Neuronal stem cell (in vitro differentiated cells): ENCODE measurements at places on chromosomes 1 and 21.
A peak's percentile ranks its signal among the peaks of the same experiment; 100 is the strongest.

DNA sequence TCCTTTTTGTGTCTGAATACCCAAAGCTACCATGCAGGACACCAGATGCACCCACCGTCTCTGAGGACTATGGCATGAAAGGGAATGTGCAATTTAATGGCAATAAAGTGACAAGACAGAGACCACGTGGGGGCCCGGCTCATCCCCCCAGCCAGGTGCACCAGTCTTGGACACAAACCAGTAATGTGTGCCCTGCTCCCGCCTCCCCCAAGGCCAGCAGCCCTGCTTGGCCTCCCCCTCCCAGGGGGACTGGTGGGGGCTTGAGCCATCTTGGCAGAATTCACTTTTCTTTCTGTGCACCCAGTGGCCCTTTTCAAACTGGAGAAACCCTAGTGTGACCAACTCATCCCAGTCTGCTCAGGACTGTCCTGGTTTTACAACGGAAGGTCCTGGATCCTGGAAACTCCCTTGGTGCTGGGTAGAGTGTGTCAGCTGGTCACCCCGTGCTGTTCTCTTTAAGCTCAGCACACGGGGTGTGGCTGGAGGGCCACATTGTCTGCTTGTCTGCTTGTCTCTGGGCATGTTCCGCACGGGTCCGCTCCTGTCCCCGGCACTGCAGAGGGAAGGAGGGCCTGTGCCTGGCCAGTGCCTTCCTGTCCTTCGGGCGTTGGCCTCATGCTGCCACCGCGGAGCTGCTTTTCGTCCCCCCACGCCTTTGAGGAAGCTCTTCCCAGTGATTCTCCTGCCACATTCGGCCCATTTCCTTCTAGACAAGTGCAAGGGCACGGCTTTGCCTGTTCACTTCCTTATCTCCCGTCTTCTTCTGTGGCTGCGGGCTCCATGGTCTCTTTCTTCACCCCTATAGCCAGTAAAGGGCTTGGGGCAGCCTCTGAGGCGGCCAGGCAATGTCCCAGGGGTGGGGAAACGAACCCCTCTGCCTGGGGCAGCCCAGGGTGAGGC, 45.8 kb upstream of the TTC34 start:
- DNase-seq, result no peak

DNA sequence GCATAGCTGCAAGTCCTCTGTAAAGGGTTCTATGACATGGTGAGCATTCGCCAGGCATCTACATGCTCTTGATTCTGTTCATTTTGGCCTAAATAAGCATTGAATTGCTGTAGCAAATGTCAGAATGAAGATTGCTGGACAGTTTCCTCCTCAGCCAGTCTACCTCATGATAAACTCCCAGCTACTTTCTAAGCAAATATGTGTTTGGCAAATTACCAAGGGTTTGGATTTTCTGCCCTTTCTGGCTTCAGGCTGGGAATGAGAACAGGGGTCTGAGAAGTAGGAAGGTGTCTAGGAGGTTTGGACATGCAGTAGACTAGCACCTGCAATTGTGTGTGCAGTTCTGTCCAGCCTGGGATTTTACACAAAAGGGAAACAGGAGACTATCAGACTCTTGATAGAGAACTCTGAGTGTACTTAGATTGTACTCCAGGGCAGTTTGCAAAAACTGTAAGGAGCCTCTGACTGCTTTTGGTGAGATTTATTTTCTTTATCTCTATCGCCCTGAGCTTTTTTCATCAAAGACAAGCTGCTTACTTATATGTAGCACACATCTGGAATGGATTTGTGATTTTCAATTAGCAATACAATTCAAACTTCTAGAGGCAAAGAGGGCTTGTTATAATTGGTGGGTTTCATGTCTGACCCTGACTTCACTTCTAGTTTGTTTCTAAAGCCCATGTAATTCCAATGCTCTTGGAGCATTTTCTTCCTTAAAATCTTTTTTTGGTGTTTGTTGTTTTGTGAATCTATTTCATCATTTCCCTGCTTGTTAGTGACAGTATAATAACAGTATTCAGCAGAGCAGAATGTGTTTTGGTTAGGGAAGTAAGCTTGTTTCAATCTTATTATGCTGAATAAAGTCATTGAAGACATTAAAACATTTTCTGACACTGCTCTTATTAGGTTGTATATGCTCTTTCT, 150.8 kb downstream of the VPS13D start:
- DNase-seq, result no peak

GRCh38 chr1:33127001-33127823, 46.3 kb downstream of the AZIN2 start:
- DNase-seq, result peak; percentile 94

- DNase-seq, result no peak
Observed at GRCh38 chr1:51728611-51729155, 111.8 kb downstream of the OSBPL9 start.

- DNase-seq, result peak; percentile 33
Observed at GRCh38 chr1:21534674-21535378, 25.6 kb downstream of the ALPL start.

GRCh38 chr21:39529026-39529425, 77.3 kb downstream of the SH3BGR start:
- DNase-seq, result no peak

DNA sequence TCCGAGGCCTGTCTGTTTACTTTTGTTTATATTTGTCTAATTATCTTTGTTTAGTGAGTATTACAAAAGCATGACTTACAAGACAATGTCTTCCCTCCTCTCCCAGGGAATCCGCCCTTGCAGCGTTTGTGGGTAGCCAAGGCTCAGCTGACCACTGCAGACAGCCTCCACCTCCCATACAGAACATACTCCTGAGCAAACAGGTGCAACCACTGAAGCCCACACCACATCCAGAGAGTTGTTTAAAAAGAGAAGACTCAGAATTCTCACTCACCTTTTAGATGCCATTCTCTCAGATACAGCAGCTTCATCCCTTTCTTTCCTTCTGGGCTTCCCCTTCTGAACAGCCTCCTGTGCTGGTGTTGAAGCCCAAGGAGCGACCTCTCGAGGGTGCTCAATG, 103.5 kb upstream of the TMPRSS2 start:
- DNase-seq, result no peak

GRCh38 chr1:1960480-1961196, 41.6 kb upstream of the TMEM52 start:
- DNase-seq, result no peak

DNA sequence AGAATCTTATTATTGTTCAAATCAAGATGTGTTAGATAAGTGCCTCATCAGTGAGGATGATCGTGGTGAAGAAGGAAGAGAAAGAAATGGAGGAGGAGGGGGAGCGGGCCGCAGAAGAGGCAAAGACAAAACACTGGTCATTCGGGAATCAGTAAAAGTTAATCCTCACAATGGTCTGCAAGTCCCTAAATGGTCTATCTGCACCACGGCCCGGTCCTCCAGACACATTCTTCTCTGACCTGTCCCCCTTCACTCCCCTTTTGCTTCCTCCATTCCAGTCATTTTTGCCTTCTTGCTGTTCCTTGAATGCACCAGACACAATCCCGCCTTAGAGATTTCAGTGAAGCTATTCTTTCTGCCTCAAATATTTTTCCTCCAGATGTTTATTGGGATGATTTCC, 240.1 kb upstream of the ADGRL2 start:
- no peak for DNase-seq

- DNase-seq, result no peak
Observed at GRCh38 chr21:21897275-21897883, 899.2 kb downstream of the NCAM2 start.

DNA sequence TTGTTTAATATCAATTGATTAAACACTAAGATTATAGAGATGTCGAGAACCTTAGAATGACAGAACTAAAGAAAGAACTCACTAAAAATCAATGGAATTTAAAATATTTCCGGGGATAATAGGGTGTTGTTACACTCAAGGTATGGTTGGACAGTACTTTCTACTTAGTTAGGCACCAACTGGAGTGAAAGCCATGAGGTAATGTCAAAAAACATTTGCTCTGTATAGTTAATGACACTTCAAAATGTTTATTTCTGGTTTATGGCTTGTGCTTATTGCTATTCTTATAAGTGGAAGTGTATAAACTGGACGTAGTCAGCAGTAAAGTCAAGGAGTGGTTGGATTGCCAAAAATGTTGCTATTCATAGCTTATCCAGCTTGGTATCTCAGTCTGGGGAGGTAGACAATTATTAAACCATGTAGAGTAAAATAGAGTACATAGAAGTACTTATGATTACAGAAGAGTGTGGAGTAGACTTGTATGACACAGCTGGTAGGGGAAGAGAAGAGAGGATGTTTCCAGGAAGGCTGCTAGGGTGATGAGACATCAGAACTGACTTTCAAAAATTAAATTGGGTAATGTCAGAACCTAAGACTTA, 56.5 kb upstream of the BMP8A start:
- DNase-seq, result no peak

DNA sequence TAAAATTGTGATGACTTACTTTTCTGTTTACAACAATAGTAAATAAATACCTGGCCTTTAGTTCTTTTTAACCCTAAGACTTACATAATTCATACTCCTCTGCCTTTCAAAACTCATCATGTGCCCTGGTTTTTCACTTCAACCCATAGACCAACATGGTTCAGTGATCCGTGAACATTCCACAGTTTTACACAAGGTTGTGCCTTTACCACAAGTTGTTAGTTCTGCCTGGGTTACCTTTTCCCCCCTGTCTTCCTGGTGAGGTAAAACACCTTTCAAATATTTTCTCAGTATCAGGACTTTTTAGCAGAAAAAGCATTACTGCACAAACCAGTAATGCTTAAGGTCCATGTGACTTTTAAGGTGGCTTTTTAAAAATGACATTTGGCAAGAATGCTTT, 1466.4 kb downstream of the PLA2G4A start:
- DNase-seq, result no peak

GRCh38 chr1:75074831-75075395, 59.3 kb upstream of the LHX8 start:
- DNase-seq, result peak; percentile 6

GRCh38 chr1:193525917-193526710, 339.7 kb upstream of the B3GALT2 start:
- no peak for DNase-seq

- no peak for DNase-seq
Observed at GRCh38 chr1:182680901-182681567, 3.4 kb downstream of the RGS8 start.

GRCh38 chr1:155912056-155912536, 947 bp upstream of the RIT1 start:
- no peak for DNase-seq
